ENCODE measurements at places on chromosomes 4 and X. TPM values are rescaled to one million over a fixed set of nuclear protein-coding genes. Genes with fewer than 3 reads are reported as not detected.

DNA sequence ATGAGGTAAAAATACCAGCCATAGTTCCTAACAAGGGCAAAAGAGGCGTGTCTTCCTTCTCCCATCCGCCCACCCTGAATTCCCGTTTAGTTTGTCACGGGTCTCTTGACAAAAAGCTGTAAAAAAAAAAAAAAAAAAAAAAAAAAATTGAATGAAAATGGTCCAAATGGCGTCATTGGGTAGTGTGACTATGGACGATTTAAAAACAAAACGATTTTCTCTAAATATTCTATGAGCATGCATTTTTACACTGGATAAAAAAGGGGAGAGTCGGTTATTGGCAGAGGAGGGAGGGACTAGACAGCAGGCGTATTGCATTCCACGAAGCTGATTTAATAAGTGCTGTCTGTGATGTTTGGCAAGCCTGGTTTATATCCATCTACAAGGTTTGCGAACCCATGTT lies at the start of gene FAM133A:
FAM133A (plus strand) TSS at position 338 of the 403 bp plus-strand sequence. CDS start 35,214 bp downstream, outside the sequence.
- H3K27ac ChIP-seq = peak within 1 kb of the TSS; percentile 76
- H3K36me3 ChIP-seq = no peaks in the 10 kb centered on the region
- peak within 1 kb of the TSS; percentile 88 for H3K4me3 ChIP-seq
- H3K4me1 ChIP-seq = peaks cover 1% of the 10 kb centered on the region
- DNase-seq = no peak

EDA gene
- total RNA-seq = 1.2 TPM

PABPC1L2B gene
- not detected for total RNA-seq

- H3K36me3 ChIP-seq = no peaks in the 10 kb centered on the region
- H3K4me1 ChIP-seq = no peaks in the 10 kb centered on the region
- peaks cover 3% of the 10 kb centered on the region for H3K27me3 ChIP-seq
- no peak overlapping the region for H3K4me3 ChIP-seq
- H3K27ac ChIP-seq = no peak overlapping the region
Measured at GRCh38 chr4:185576962-185577950, 41.9 kb upstream of the PDLIM3 start.

NOX1 gene
- total RNA-seq = not detected

PDE6B gene
- 14.5 TPM for total RNA-seq

GRCh38 chr4:84684361-84684760 lies 101.4 kb downstream of the CDS1 start:
- DNase-seq = no peak
- no peak overlapping the region for H3K4me3 ChIP-seq
- peaks cover 24% of the 10 kb centered on the region for H3K4me1 ChIP-seq
- no peaks in the 10 kb centered on the region for H3K36me3 ChIP-seq

DNA sequence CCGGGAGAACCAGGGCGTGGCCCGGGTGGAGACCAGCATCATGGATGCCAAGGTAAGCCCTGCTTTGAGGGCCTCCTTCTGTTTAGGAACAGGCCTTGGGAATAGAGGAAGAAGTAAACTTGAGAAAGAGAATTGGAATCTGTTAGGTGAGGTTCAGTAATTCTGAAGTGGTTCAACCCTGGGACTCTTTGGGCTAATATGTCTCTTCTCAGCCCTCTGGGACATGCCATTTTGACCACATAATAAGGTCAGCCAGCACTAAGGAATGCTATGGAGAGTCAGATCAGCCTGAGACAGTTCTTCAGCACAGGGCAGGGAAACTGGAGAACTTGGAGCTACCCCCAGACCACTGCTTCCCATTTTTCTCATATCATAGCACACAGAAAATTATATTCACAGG lies 63.3 kb upstream of the PRPS1 start:
- no peak overlapping the region for H3K4me3 ChIP-seq
- no peaks in the 10 kb centered on the region for H3K4me1 ChIP-seq
- DNase-seq = no peak
- no peak overlapping the region for H3K27ac ChIP-seq

CTAG1B gene
- not detected for total RNA-seq

CITED1 gene
- not detected for total RNA-seq

CD99L2 gene
- total RNA-seq = 10.9 TPM

IQSEC2 gene
- 0.64 TPM for total RNA-seq

RNF4 gene
- 95.4 TPM for total RNA-seq

DNA sequence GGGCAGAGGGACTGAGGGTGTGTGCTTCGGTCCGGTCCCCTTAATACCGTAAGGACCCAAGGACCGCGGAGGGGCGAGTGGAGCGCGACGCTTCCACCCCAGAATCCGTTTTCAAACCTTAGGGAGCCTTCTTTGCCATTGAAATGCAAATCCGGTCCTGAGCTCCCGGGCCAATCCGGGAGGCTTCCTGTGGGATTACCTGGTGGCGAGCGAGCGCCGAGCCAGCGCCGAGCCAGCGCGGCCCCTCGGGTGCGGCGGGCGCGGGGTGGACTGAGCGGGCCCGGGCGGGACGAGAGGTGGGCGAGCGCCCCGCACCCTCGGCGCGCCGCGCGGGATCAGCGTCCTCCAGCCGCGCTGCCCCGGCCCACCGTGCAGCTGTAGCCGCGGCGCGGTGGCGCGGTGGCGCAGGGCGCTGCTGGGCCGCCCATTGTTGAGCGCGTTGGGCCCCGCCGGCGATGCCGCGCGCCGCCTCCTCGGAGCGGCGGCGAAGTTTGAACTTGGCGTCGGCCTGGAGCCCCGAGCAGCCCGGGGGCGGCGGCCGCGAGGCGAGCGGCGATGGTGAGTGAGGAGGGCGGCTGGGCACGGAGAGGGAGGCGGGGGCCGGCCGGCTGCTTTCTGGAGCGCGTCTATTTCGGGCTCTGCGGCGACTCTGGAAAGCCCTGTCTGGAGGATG lies 208.7 kb downstream of the SOWAHB start:
- peak overlapping the region; percentile 60 for H3K4me3 ChIP-seq
- peaks cover 11% of the 10 kb centered on the region for H3K4me1 ChIP-seq
- peak; percentile 73 for DNase-seq
- H3K36me3 ChIP-seq = no peaks in the 10 kb centered on the region

OTOP1 gene
- total RNA-seq = not detected

DNA sequence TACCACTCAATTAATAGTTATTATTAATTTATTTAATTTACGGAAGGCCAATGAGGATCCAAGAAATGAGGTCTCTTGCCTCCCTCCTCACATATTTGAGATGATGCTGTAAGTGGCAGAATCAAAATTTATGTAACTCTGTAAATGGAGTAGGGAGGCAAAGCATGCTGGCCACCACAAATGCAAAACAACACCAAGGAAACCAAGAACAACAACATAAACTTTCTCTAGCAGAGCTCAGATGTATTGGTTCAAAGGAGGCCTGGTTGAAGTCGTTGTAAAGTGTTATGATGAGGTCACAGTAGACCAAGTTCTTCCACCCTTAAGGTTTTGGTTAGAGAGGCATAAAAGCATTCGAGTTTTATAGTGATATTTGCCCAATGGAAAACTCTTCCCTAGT lies 194.8 kb upstream of the FAT1 start:
- no peaks in the 10 kb centered on the region for H3K36me3 ChIP-seq
- H3K27ac ChIP-seq = no peak overlapping the region
- no peaks in the 10 kb centered on the region for H3K4me1 ChIP-seq
- DNase-seq = no peak

DNA sequence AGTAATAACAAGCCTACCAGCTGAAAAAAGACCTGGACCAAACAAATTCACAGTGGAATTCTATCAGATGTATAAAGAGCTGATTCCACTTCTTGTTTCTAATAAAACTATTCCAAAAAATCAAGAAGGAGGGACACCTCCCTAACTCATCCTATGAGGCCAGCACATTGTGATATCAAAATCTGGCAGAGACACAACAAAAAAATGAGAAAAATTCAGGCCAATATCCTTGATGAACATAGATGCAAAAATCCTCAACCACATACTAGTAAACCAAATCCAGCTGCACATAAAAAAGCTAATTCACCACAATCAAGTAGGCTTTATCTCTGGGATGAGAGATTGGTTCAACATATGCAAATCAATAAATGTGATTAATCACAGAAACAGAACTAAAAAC lies 147.9 kb upstream of the NEIL3 start:
- no peak for DNase-seq
- no peaks in the 10 kb centered on the region for H3K36me3 ChIP-seq
- H3K4me1 ChIP-seq = no peaks in the 10 kb centered on the region
- H3K27me3 ChIP-seq = peaks cover 2% of the 10 kb centered on the region
- no peak overlapping the region for H3K27ac ChIP-seq

FHIP1A gene
- total RNA-seq = not detected

DNA sequence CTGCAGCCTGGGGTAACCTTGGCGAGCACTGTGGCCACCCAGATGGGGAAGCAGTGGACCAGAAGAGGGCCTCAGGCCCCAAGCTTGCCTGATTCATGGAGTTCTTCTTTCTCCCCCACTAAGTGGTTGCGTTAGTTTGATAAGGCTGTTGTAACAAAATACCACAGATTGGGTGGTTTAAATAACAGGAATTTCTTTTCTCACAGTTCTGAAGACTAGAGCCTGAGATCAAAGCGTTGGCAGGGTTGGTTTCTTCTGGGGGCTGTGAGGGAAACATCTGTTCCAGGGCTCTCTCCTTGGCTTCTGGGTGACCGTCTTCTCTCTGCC lies 105.7 kb upstream of the GATB start:
- H3K4me1 ChIP-seq = peaks cover 7% of the 10 kb centered on the region
- DNase-seq = no peak
- no peaks in the 10 kb centered on the region for H3K36me3 ChIP-seq
- H3K27ac ChIP-seq = no peak overlapping the region
- H3K27me3 ChIP-seq = peaks cover 11% of the 10 kb centered on the region
- H3K4me3 ChIP-seq = no peak overlapping the region

GRCh38 chr4:125770814-125771398 lies 456.2 kb downstream of the FAT4 start:
- no peaks in the 10 kb centered on the region for H3K4me1 ChIP-seq
- H3K4me3 ChIP-seq = no peak overlapping the region
- H3K27ac ChIP-seq = no peak overlapping the region
- H3K36me3 ChIP-seq = no peaks in the 10 kb centered on the region

PAGE5 gene
- not detected for total RNA-seq

FAM236A gene
- not detected for total RNA-seq

MAGEE2 gene
- not detected for total RNA-seq

DNA sequence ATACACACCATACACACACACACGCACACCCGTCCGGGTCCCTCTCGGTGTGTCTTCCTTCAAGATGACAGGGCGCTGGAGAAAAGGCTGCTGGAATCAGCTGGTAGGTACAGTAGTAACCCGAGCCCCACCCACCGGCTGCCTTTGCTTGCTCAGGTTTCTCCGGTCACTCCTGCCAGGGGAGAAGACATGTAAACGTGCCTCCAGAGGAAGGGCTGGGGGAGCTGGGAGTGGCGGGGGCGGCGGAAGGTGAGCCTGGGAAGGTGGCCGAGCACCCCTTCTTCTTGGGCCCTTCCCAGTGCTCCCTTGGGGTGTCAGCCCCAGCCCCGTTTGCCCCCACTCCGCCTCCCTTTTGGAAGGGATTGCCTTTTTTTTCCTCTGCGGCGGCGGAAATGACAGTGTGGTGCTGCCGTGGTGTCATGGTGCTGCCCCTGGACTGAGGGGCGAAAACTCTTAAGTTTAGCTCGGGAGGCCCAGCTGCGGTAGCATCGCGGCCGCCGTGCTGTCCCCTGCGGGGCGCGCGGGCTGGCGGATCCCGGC lies at the start of gene MID2:
MID2 (plus strand) TSS at position 169 of the 540 bp plus-strand sequence. CDS start 561 bp downstream, outside the sequence.
- H3K27ac ChIP-seq = peak within 1 kb of the TSS; percentile 78
- peaks cover 18% of the 10 kb centered on the region for H3K4me1 ChIP-seq
- no peaks in the 10 kb centered on the region for H3K36me3 ChIP-seq

ABLIM2 gene
- total RNA-seq = 0.63 TPM

DNA sequence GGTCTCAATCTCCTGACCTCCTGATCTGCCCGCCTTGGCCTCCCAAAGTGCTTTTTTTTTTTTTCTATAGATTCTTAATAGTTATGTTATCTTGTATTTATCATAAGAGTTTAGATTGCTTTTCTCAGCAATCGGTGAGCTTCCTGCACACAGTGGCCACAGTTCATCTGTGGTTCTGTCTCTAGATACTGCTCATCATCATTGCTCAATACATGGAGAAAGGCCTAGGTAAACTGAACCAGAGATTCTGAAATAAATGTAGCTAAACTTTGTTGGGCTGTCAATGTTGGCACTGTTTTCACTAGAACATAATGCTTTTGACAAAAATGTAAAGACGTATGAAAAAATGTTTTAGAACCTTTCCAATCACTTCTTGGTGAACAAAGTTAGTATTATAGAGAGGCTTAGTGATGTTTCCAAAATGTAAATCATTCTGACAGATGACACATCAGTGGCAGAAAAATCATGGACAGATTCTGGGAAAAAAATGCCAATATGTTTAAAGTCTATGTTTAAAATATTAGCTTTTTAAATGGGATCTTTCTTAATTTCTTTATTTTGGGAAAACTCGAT lies 50.0 kb upstream of the LIMCH1 start:
- no peaks in the 10 kb centered on the region for H3K27me3 ChIP-seq
- no peaks in the 10 kb centered on the region for H3K36me3 ChIP-seq
- no peak overlapping the region for H3K27ac ChIP-seq
- no peaks in the 10 kb centered on the region for H3K4me1 ChIP-seq

- H3K27me3 ChIP-seq = no peaks in the 10 kb centered on the region
- H3K36me3 ChIP-seq = no peaks in the 10 kb centered on the region
- no peak overlapping the region for H3K4me3 ChIP-seq
- no peak for DNase-seq
- H3K27ac ChIP-seq = no peak overlapping the region
Measured at GRCh38 chr4:3851211-3851610, 85.0 kb downstream of the ADRA2C start.

- no peak overlapping the region for H3K27ac ChIP-seq
- H3K4me3 ChIP-seq = no peak overlapping the region
- no peak for DNase-seq
- H3K4me1 ChIP-seq = no peaks in the 10 kb centered on the region
- no peaks in the 10 kb centered on the region for H3K27me3 ChIP-seq
Measured at GRCh38 chrX:120522820-120523219, 37.9 kb downstream of the CUL4B start.

- H3K27ac ChIP-seq = no peak overlapping the region
- H3K4me3 ChIP-seq = no peak overlapping the region
- no peak for DNase-seq
- no peaks in the 10 kb centered on the region for H3K36me3 ChIP-seq
- no peaks in the 10 kb centered on the region for H3K27me3 ChIP-seq
Measured at GRCh38 chr4:95018785-95019184, 261.0 kb downstream of the BMPR1B start.

GRCh38 chrX:134760650-134761049 lies 102.4 kb upstream of the PLAC1 start:
- no peaks in the 10 kb centered on the region for H3K36me3 ChIP-seq
- no peaks in the 10 kb centered on the region for H3K27me3 ChIP-seq
- H3K27ac ChIP-seq = no peak overlapping the region

DNA sequence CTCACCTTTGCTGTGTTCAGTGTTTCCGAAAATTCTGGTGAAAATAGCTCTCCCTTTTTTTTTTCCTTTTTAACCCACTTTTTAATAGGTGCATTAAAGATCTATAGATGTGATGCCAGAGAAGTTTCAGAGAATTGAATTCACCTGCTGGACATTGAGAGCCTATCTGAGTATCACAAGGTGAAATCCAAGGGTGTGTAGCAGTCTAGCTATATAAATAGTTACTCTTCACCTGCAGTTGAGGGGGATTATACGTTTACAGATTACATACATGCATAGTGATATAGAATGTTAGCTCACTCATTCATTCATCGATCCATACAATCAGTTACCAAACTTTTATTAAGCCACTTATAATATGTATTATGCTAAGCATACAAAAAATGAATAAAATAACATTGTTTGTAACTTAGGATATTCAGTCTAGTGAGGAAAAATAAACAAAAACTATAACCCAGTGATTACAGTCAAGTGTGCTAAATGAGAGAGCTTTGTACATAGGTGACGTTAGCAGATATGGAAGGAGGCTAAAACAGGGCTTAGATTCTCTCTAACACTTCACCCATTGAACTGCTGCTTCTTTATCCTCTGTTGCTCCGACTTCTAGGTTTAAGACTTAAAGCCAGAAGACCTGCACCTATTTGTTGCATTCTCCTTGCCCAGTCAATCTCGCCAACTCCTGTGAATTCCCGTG lies 769.0 kb downstream of the STIM2 start:
- DNase-seq = no peak
- no peaks in the 10 kb centered on the region for H3K4me1 ChIP-seq
- no peaks in the 10 kb centered on the region for H3K27me3 ChIP-seq
- H3K27ac ChIP-seq = no peak overlapping the region
